Adipose tissue (tissue), 3 donors: ENCODE measurements at places on chromosomes 1 and 21. TPM values are rescaled to one million over a fixed set of nuclear protein-coding genes. Genes with fewer than 3 reads are reported as not detected.

The MXRA8 gene
- polyA plus RNA-seq = 82.1 TPM

The CFHR3 gene
- polyA plus RNA-seq = 0.45 TPM

The CCDC181 gene
- polyA plus RNA-seq = 0.61 TPM

The CTSS gene
- 43.1 TPM for polyA plus RNA-seq

The BRDT gene
- polyA plus RNA-seq = not detected

The PLA2G2A gene
- 94.3 TPM for polyA plus RNA-seq

The TRIM58 gene
- 0.11 TPM for polyA plus RNA-seq

The ZBTB8A gene
- polyA plus RNA-seq = 2.1 TPM

The UBE2G2 gene
- 29.1 TPM for polyA plus RNA-seq

The PADI3 gene
- not detected for polyA plus RNA-seq

The PLA2G2F gene
- polyA plus RNA-seq = not detected

The KCNE2 gene
- not detected for polyA plus RNA-seq

The NECTIN4 gene
- not detected for polyA plus RNA-seq

The TGFB2 gene
- polyA plus RNA-seq = 1.0 TPM

The RHBDL2 gene
- polyA plus RNA-seq = 0.47 TPM

The RNF186 gene
- 0.45 TPM for polyA plus RNA-seq

The TMEM79 gene
- polyA plus RNA-seq = 3.1 TPM

The GJB5 gene
- 0.07 TPM for polyA plus RNA-seq

The KRTAP21-2 gene
- polyA plus RNA-seq = not detected

The REN gene
- polyA plus RNA-seq = 0.12 TPM

The CD84 gene
- 1.0 TPM for polyA plus RNA-seq

The TMEM240 gene
- 0.85 TPM for polyA plus RNA-seq

The AK5 gene
- 0.13 TPM for polyA plus RNA-seq

The E2F2 gene
- 0.16 TPM for polyA plus RNA-seq

The RLF gene
- polyA plus RNA-seq = 2.6 TPM

The IL24 gene
- not detected for polyA plus RNA-seq
